Activated T-cell treated with anti-CD3 and anti-CD28 coated beads for 1 hour (primary cell): ENCODE measurements at places on chromosomes 4 and X.
A peak's percentile ranks its signal among the peaks of the same experiment; 100 is the strongest.

DNA sequence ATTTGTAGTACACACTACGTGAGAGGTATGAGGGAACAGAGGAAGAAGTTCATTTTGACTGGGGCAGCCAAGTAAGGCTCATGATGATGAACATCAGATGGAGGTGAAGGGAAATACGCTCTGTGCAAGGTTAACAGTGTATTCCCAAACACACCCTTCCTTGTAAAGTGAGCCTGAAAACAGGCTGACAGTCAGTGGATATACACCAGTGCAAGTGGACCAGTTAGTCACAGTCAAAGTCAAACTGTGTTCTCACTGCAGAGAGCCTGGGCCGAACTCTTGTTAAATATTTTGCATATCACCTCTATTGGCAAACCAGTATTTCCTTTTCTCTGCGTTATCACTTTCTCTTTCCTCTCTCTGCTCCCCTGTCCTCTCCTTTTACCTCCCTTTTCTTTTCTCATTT lies 23.4 kb upstream of the RHOH start:
- no peak for DNase-seq

DNA sequence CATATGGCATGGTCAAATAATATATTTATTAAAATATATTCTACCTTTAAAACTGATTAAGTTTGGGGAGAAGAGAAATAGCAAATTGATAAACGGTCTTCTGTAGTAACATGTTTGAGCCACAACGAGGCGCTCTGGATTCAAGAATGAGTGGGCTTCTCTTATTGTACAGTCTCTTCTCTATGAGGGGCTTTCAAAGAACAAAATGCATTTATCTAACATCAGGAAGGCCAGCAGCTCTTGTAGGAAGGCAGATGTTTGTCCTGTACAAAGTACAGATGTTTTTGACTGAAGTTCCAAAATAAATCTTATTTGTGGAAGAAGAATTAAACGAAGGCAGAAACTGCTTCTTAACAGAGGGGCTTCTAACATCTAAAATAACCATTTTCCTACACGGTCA lies 153.6 kb downstream of the RASL11B start:
- DNase-seq, result no peak

DNA sequence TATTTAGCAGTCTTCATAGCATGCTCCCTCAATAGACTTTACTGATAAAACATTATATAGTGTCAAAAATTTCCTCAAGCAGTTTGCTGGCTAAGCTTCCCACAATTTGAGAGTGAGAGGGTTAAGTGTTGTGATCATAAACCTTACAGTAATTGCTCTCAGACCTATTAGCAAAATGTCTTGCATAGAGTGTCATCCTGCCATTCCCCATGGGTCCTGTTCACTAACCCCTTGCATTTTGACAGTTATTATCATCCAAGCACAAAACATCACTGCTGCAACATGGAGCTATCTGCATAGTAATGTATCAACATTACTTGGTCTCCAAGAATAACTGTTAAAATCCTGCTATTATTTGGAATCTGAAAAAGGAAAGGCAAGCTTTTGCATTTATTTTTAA lies 196.1 kb upstream of the GK2 start:
- DNase-seq, result no peak

DNA sequence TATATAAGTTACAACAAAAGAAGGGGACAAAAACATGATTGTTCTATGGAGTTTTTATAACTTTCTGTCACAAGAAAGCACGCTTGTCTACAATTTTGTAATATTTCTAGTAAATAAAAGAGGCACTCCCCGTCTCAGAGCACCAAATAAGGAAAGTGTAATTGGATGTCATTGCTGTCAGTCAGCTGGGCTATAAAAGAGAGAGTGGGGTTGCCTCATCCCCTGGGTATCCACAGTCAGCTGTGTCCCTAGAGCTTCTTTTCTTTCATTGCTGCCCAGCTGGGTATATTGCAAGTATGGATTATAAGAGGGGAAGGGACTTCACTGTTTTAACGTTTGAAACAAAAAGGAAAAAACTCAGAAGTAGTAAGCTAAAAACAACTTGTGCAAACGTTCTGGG lies 61.3 kb downstream of the NPNT start:
- DNase-seq, result no peak

DNA sequence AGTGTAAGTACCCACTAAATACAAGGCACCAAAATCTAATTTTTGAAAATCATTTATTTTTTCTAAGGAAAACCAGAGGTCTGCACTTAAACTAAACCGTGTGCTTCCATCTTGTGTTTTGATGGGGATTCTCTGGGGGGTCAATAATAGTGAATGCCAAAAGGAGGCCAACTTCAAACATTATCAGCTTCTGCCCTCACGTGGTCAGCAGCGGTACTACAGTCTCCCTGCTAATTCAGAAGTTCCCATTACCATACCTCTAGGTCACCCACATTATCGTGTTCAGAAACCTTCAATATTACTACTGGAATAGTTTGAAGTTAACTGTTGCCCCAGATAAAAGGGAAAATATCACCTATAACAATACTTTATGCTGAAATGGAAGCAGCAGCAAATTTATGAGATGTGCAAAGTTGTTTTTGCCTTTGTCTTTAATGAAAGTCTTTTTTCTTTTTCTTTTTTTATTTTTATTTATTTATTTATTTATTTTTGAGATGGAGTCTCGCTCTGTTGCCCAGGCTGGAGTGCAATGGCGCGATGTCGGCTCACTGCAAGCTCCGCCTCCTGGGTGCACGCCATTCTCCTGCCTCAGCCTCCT lies 17.3 kb downstream of the CTPS2 start:
- peak; percentile 55 for DNase-seq

GRCh38 chr4:74537459-74537858 lies 92.5 kb downstream of the AREG start:
- no peak for DNase-seq

DNA sequence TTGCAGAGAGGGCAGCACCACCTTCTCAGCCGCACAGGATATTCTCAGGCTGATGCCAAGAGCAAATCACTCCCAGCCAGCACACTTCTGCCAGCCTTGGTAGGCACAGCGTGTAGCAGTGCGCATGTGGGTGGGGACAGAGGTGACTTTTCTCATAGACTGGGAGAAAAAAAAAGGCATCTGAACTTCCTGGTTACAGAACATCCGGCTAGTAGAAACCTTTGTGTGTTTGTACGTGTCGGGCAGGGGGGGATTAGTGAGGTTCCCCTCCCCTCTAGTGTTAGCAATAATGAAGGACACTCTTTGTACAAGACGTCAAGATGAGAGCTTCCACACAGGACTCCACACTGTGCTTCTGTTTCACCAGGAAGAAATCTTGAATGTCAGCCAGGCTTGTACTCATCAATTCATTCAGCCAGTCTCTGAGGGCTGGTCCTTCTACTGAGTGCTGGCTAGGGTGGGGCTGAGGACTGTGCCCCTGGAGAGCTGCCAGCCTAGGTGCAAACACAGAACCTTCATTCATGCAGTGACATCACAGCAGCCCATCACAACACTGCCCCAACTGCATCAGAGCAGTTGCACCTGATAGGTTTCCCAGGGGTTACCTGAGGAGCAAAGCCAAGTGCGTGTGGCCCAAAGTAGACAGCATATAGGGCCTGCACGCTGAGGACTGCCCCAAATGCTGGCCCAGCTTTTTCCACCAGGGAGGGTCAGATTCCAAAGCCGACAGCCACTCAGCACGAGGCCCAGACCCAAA lies 34.7 kb downstream of the SLC25A5 start:
- DNase-seq, result no peak

- DNase-seq, result no peak
Measured at GRCh38 chr4:76799718-76800117, 98.2 kb downstream of the SOWAHB start.
